ENCODE measurements at places on chromosomes 6 and 20.

DNA sequence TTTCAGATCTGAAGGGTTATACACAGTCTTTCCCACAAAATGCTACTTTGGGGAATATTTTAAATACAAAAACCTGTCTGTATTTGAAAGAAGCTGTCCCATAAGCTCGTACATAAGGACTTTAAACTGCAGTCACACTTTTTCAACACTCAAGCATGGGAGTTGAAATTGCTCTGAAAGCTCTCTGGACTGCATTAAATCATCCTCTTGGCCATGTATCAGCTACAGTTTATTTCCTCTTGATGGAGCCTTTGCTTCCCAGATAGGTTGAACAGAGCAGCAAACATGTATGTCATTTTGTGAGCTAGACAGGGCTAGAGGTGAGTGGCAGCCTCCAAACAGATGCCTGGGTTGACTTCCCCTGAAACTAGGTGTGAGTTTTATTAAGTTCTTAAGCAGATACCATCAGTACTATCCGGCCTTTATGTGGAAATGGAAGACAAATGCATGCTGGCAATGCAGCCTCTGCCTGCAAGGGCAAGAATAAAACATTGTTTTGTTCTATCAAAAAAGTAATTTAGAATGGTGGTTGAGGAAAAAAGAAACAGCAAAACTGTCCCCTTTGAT lies 105.9 kb upstream of the ENPP5 start:
- no peak for DNase-seq

DNA sequence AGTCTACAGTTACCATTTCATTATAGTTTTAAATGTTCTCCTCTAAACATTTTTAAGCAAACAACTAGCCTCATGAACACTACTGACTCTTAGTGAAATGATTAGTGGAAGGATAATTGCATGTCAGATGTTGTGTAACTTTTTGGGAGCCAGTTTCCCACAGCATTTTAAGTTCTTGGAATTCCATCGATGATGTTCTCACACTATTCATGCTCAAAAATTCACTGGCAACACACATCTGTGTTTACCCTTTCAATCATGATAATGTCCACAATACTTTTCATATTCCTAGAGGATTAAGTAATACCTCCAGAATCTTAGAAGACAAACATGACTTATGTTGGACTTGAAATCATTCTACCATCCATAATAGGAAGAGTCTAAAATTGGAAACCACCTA lies 678.1 kb upstream of the ID4 start:
- no peak for DNase-seq

DNA sequence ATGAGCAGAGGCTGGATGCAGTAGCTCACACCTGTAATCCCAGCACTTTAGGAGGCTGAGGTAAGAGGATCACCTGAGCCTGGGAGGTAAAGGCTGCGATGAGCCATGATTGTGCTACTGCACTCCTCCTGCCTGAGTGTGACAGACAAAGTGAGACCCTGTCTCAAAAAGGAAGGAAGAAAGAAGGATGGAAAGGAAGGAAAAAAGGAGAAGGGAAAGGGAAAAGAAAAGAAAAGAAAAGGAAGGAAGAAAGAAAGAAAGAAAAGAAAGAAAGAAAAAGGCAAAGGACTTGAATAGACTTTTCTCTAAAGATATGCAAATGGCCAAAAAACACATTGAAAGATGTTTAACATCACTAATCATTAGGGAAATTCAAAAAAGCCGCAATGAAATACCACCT lies 215.3 kb upstream of the MYLIP start:
- no peak for DNase-seq

- DNase-seq, result peak; percentile 86
Observed at GRCh38 chr6:14035071-14035847, 82.3 kb upstream of the CD83 start.

DNA sequence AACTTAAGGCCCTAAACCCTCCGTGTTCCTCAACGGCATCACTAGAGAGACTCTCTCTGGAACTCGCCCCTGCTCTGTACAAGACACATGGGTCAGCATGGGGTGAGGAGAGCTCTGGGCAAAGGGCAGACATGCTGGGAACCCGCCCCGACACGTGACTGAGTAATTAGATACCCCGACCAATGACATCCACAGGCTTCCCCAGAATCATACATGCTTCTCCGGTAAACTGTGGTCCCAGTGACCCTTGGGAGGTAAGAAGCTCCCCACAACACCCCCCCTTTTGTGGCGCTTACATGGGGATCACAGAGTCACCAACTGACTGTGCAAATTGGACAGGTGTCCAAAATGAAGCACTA lies 31.7 kb upstream of the RPS6KA2 start:
- no peak for DNase-seq

DNA sequence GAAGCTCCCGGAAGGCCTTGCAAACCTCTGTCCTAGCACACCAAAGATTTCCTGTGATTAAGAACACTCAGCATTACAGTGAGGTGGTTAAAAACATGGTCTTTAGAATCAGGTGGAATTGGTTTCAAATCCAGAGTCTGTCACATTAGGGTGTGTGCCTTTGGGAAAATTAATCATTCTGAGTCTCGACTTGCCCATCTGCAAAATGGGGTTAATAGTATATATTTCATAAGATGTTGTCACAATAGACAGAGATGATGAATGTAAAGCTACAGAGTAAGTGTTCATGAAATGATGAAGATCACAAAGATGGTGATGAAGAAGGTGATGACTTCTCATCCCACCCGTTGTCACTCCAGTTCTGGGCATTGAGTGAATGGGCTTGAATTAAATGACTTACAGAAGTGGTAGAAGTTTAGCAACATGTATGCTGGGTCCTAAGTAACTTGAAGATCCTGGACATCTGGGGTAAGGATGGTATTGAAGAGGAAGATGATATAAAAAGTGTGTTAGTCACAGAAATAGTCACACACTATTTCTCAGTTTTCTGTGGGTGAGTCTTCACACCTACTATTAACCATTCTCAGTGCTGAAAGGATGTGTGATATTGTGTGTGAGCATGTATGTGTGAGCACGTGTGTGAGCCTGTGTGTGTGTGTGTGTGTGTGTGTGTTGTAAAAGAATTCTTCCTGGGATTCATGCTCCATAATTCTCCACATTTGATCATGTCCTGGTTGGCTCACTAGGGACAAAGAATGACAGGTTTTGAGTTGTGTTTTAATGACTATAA lies 28.0 kb upstream of the NEDD9 start:
- DNase-seq, result no peak

- DNase-seq, result no peak
Observed at GRCh38 chr6:44496665-44497369, 109.3 kb downstream of the CDC5L start.

DNA sequence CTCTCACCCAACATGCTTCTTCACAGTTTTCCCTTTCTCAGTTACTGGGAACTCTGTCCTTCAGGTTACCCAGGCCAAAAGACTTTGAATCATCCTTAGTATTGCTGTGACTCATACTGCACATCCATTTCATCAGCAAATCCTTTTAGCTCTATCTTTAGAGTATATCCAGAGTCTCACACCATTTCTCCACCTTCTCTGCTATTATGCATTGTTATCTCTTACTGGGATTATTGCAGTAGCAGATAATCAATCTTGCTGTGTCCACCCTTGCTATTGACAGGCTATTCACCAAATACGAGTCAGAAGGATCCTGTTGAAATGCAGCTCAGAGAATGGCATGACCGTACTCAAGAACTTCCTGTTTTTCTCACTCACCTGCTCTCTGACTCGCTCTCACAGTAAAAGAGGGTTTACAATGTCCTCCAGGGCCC lies 57.3 kb downstream of the BCKDHB start:
- DNase-seq, result peak; percentile 80

- no peak for DNase-seq
Observed at GRCh38 chr20:2693286-2694007, 867 bp downstream of the EBF4 start.

- DNase-seq, result no peak
Observed at GRCh38 chr20:51219544-51219943, 196.6 kb upstream of the KCNG1 start.

DNA sequence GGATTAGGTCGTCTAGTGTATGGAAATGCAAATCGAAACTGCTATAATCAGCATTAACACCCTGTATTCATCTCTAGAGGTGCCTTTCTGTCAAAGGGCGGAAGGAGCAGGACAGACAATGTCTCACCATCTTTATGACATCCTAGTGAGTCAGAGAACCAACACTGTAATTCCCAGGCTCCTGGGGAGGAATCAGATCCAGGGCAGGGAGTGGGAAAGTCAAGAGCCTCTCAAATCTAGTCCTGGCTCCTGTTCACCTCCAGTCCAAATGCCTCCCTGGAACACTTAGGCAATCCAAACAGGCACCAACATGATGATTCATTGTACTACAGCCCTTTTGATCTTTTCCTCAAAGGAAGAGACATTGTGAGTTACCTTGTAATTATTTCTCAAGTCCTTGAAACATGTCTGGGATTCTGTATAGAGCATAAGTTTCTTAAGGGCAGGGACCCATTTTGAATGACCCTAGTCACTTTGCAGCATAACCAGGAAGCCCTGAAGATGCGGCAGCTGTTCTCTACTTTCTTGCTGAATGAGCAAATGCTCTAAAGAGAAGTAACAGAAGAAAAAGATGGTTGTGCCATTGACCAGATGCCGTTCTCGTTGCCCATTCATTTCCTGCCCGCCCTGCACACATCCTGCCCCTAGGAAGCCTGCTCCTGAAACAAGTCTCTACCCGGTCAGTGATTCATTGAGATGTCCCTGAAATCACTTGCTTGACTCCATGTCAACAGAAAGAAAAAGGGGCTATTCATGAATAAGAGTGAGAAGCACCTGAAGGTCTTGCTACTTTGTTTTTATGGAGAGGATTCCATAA lies 112.8 kb upstream of the JARID2 start:
- DNase-seq, result peak; percentile 87

GRCh38 chr20:6169251-6169650 lies 46.4 kb upstream of the FERMT1 start:
- DNase-seq, result peak; percentile 6

DNA sequence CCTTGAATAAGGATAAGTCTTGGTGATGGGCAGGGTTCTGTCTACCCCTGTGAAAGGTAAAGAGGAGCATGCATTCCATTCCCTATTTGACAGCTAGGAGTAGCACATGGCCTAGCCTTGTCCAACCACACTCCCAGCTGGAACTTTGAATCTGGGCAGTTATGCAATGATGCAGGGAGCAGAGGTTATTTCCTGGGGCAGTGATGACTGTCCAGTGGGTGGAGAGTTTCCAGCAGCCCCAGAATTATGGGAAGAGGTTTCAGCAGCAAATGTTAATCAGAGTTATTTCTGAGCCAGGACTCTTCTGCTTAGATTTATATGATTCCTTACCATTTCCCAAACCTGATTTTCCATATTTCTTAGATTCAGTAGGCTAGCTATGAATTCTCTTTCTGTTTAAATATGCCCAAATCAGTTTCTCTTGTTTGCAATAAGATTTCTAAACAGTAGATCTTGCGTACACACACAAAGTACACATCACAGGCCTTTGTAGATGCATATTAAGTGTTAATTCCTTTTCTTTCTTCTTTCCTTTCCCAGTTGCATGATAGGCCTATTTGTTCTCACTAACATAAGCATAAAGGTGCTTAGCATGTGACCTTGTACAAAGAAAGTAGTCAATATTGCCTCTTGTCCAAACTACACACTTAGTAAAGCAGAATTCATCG lies 17.3 kb upstream of the TXLNB start:
- DNase-seq, result peak; percentile 13

DNA sequence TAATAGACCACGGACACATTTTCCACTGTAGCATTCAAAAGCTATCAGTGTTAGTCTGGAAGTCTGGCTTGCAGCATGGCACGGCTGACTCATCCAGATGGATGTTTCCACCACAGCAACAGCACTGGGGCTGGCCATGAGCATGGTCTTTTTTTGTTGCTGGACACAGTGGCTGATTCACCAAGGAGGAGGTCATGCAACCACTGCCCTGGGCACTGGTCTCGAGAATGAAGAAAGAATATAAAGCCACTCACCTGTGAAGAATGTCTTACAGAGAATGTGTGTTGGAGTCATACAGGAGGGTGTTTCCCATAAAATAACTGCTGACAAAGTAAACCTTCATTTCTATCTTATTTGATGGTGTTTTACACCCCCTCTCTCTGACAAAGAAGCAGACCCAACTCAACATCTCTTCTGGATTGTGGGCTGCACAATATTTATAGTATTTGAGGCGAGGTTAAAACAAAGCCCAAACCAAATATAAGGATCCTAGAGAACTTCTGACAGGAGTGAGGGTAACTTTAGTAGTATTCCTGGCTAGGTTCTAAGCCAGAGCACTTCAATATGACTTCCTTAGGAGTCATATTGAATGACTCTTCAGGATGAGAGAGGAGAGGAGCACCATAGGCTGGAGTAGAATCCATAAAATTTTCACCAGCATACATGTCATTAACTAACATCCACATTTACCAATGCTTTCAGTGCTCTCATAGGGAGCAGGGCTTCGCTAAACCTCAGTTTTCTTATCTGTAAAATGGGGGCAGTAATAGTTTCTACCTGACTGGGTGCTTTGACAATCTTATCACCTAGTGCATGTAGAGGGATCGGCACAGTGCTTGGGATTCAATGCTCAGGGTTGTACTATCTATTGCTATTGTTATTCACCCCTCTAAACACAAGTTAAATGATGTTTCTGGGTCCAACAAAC lies 121.4 kb downstream of the KIF13A start:
- DNase-seq, result peak; percentile 96

All from HS-5 (cell line).